ENCODE measurements at places on chromosomes 13 and 19. TPM values are rescaled to one million over a fixed set of nuclear protein-coding genes. Genes with fewer than 3 reads are reported as not detected.

RASL11A gene
- 6.8 TPM for total RNA-seq

MBD3L2 gene
- total RNA-seq: not detected

IFNL1 gene
- 1.2 TPM for total RNA-seq

SIGLEC9 gene
- total RNA-seq: 1.3 TPM

RSPH6A gene
- total RNA-seq: 0.12 TPM

ZNF426 gene
- total RNA-seq: 11.4 TPM

BRCA2 gene
- total RNA-seq: 23.1 TPM

NLRP7 gene
- total RNA-seq: not detected

RGCC gene
- 94.8 TPM for total RNA-seq

All from activated CD4-positive, alpha-beta memory T cell treated with anti-CD3 and anti-CD28 coated beads for 36 hours (primary cell).